CD4-positive, alpha-beta T cell (primary cell): ENCODE measurements at places on chromosomes 12 and 14.

DNA sequence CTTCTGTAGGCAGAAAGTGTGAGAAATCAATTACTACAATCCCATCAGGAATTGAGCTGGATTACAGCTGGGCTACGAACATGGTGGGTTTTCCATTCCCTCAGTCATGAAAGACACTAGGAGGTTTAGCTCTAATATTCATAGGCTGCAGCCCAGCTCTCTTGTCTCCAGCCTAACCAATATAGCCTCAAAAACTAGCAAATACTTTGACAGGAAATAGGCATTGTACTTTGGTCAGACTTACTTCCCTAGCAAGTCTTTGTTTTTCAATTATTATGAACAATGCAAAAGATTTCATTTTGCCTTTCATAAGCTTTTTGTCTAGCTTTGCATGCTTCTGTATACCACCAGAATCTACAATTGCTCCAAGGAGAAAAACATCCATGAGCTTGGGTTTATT is 296.2 kb downstream of the GPHN start:
- no peak overlapping the region for H3K4me3 ChIP-seq
- H3K27ac ChIP-seq = no peak overlapping the region
- H3K4me1 ChIP-seq = no peaks in the 10 kb centered on the region
- DNase-seq = no peak

DNA sequence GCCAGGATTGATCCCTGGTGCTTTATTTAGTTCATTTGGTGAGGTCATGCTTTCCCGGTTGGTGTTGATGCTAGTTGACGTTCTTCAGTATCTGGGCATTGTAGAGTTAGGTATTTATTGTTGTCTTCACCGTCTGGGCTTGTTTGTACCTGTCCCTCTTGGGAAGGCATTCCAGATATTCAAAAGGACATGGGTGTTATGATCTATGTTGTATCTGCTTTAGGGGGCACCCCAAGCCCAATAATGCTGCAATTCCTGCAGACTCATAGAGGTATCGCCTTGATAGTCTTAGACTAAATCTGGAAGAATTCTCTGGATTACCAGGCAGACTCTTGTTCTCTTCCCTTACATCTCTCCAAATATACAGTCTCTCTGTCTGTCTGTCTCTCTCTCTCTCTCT is 42.1 kb downstream of the AK7 start:
- no peaks in the 10 kb centered on the region for H3K36me3 ChIP-seq
- H3K27ac ChIP-seq = no peak overlapping the region
- no peaks in the 10 kb centered on the region for H3K27me3 ChIP-seq
- DNase-seq = no peak

DNA sequence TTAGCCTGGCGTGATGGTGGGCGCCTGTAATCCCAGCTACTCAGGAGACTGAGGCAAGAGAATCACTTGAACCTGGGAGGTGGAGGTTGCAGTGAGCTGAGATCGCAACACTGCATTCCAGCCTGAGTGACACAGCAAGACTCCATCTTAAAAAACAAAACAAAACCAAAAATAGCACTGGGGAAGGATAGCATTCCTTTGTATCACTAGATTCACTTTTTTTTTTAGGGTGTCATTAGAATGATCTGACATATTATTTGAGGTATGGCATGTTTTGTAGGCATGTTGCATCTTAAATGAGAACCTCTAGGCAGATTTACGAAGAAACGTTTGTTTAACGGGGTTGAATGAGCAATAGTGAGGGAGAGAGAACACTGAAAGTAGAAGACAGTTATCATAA is 16.8 kb upstream of the FAR2 start:
- DNase-seq = no peak
- no peaks in the 10 kb centered on the region for H3K27me3 ChIP-seq
- no peaks in the 10 kb centered on the region for H3K4me1 ChIP-seq
- H3K27ac ChIP-seq = no peak overlapping the region
- no peak overlapping the region for H3K4me3 ChIP-seq

GRCh38 chr12:52351196-52352059 is 15.9 kb downstream of the KRT85 start:
- H3K36me3 ChIP-seq = no peaks in the 10 kb centered on the region
- H3K4me1 ChIP-seq = peaks cover 22% of the 10 kb centered on the region
- DNase-seq = peak; percentile 61
- H3K27me3 ChIP-seq = no peaks in the 10 kb centered on the region

GRCh38 chr12:130645751-130646150 is 70.3 kb downstream of the RIMBP2 start:
- H3K4me1 ChIP-seq = no peaks in the 10 kb centered on the region
- H3K36me3 ChIP-seq = no peaks in the 10 kb centered on the region
- no peaks in the 10 kb centered on the region for H3K27me3 ChIP-seq
- no peak for DNase-seq

DNA sequence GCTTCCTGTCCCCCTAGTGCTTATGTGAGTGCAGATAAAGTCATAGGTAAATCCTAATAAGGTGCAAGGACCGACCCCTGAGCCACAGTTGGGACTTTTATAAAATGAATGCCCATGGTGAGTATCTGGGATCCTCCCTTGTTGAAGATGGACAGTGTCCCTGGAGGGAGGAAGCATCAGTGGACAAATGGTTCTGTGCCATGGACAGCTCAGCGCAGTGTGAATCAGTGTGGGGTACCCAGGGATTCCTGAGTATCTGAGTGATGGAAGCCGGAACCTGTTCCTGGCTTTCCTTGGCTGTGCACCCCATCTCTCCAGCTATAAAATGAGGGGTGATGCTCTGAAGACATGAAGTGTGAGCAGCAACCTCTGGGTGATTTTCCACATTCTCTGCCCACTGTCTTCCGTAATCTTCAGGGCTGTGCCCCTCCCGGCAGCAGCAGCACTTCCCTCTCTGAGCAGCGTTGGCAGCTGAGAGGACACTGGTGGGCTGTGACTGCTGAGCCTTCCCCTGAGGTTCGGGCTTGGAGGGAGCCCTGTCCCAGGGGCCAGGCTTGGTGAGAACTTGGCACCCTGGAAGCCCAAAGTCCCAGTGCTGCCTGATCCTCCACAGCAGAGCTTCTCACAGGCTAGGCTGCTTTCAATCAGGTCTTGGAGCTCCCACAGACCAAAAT is 25.0 kb downstream of the VCPKMT start:
- no peak overlapping the region for H3K27ac ChIP-seq
- no peaks in the 10 kb centered on the region for H3K27me3 ChIP-seq
- peaks cover 54% of the 10 kb centered on the region for H3K4me1 ChIP-seq
- H3K36me3 ChIP-seq = no peaks in the 10 kb centered on the region
- no peak overlapping the region for H3K4me3 ChIP-seq

DNA sequence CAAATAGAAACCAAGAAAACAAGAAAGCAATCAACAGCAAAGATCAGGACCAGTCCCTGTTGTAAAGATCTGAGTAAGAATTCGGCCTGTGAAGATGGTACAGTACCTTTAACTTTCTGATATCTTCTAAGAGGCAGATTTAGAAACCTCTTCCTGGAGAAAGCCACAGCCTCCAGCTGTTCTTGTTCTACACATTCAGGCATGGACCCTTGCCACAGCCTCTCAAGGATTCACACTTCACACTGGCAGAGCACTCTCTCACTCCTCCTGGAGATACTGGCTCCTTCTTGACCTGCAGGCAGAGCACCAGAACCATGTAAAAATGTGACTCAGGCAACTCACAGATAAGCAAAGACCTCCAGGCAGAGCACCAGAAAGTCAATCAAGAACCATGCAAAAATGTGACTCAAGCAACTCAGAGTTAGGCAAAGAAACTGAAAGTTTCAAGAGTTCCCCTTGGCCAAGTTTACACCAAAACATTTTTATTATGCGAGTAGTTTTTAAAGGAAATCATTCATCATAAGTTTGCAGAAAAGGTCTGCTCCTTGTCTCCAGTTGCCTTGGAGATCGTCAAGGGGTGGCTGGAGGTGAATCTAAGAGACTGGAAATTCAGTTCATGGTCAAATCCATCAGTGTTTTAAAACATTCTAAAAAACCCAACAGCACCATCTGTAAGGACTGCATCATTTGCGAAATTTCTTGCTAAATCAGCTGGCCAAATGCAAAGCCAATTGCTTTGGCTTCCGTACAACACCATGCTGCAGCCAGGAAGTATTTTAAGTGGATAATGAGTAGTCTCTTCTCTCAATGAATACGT is 119.3 kb upstream of the MDM1 start:
- peak; percentile 3 for DNase-seq
- H3K36me3 ChIP-seq = no peaks in the 10 kb centered on the region
- H3K4me1 ChIP-seq = peaks cover 67% of the 10 kb centered on the region
- H3K27ac ChIP-seq = peak overlapping the region; percentile 31

- DNase-seq = no peak
- no peaks in the 10 kb centered on the region for H3K27me3 ChIP-seq
- H3K4me1 ChIP-seq = peaks cover 10% of the 10 kb centered on the region
- H3K27ac ChIP-seq = no peak overlapping the region
Observed at GRCh38 chr12:52147367-52147963, 44.3 kb downstream of the KRT80 start.

DNA sequence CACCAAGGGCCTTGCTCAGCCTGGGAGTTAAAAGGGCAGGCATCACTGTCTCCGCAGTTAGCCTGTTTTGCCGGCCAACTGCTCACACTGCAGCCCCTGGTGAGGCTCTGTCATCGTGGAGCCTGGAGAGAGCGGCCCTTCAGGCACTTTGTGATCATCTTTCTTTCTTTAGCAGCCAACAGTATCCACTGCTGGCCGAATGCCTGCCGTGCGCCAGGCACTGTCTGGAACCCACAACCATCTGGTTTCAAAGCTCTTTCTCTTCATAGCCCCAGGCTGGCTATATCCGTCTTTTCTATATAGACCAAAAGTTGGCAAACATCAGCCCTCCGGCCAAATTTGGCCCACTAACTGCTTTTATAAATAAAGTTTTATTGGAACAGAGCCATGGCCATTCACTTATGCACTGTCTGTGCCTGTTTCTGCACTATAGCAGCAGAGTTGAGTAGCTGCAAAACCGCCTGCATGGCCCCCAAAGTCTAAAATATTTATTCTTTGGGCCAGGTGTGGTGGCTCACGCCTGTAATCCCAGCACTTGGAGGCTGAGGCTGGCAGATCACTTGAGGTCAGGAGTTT is 29.5 kb downstream of the SLC8B1 start:
- H3K4me3 ChIP-seq = no peak overlapping the region
- peaks cover 15% of the 10 kb centered on the region for H3K4me1 ChIP-seq
- no peak for DNase-seq
- peaks cover 77% of the 10 kb centered on the region for H3K36me3 ChIP-seq

DNA sequence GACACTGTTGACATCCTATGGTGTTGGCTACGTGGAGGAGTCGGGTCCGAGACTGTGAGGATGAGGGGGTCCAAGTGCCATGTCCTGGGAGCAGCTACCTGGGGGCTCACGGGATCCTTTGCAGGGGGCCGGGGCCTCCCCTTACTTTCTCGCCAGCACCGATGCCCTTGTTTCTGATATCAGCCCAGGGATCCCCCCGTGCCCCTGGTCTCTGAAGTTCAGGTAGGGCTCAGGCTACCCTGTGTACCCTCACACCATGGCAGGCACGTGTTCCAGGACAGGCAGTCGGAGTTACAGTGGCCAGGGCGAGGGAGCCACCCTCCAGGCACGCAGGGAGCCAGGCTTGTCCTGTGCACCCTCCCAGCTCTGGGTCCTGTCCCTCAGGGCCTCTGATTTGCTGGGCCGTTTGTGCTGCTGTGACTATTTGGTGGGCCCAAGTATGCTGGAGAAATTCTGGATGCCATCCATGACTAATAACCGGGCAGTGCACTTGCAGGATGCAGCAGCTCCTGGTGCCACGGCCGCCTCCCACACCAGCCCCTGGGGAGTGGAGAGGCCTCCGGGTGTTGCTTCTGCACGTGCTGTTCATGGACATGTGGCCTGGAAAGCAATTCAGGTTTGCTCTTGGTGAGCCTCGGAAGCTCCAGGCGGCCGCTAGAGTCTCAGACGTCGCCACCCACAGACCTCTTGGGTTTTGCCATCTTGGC is 93.1 kb upstream of the SFSWAP start:
- no peaks in the 10 kb centered on the region for H3K4me1 ChIP-seq
- no peak overlapping the region for H3K4me3 ChIP-seq
- no peaks in the 10 kb centered on the region for H3K36me3 ChIP-seq
- no peak overlapping the region for H3K27ac ChIP-seq
- peaks cover 7% of the 10 kb centered on the region for H3K27me3 ChIP-seq

DNA sequence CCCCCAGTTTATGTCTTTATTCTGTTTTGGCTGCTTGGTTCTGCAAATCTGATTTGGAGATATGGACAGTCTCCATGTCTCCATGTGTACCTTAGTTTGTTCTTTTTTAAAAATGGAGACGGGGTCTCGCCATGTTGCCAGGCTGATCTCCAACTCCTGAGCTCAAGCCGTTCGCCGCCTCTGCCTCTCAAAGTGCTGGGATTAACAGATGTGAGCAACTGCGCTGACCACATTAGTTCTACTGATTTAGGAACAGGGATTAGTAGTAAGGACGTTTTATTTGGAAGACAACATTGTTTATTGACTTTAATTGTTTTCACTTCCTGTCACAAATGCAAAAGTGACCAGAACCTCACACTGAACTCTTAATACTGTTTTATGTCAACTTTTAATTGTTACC is 14.7 kb downstream of the AEBP2 start:
- no peak for DNase-seq
- H3K27ac ChIP-seq = no peak overlapping the region
- no peaks in the 10 kb centered on the region for H3K27me3 ChIP-seq
- H3K36me3 ChIP-seq = peaks cover 6% of the 10 kb centered on the region
- no peak overlapping the region for H3K4me3 ChIP-seq

DNA sequence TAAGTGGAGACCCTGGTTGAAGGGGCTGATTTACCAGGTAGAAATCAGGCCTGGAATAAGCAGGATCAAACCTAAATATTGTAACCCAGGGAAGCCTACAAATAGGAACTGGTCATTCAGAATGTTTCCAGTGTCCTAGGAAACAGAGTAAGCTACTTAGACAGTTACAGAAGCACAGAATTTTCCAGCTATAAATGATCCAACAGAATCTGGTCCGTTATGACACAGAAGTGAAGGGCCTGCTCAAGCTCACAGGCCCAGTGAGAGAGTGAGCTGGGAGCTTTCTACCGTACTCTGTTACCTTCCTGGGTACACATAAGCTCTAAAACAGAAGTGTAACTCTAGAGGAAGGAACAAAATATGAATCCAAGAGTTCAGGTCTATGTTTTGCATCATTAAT is 119.1 kb downstream of the TTC7B start:
- DNase-seq = no peak
- no peak overlapping the region for H3K4me3 ChIP-seq
- H3K4me1 ChIP-seq = peaks cover 6% of the 10 kb centered on the region
- H3K36me3 ChIP-seq = no peaks in the 10 kb centered on the region
- H3K27ac ChIP-seq = no peak overlapping the region
- no peaks in the 10 kb centered on the region for H3K27me3 ChIP-seq
